ENCODE measurements at places on chromosomes 1 and 21. TPM values are rescaled to one million over a fixed set of nuclear protein-coding genes. Genes with fewer than 3 reads are reported as not detected.

TNFRSF14 gene
- total RNA-seq: 22.7 TPM

ZNF593OS gene
- not detected for total RNA-seq

FLVCR1 gene
- 12.0 TPM for total RNA-seq

KIF14 gene
- total RNA-seq: 1.3 TPM

IFI44 gene
- total RNA-seq: 2.7 TPM

ARID4B gene
- 14.9 TPM for total RNA-seq

MOV10 gene
- 22.0 TPM for total RNA-seq

All from tracheal epithelial cell (primary cell).